ENCODE measurements at places on chromosomes 1 and 21.

- DNase-seq: no peak
Measured at GRCh38 chr1:44108971-44109370, 9.7 kb upstream of the KLF17 start.

GRCh38 chr1:195096051-195096521 lies 1512.2 kb downstream of the KCNT2 start:
- DNase-seq: no peak

DNA sequence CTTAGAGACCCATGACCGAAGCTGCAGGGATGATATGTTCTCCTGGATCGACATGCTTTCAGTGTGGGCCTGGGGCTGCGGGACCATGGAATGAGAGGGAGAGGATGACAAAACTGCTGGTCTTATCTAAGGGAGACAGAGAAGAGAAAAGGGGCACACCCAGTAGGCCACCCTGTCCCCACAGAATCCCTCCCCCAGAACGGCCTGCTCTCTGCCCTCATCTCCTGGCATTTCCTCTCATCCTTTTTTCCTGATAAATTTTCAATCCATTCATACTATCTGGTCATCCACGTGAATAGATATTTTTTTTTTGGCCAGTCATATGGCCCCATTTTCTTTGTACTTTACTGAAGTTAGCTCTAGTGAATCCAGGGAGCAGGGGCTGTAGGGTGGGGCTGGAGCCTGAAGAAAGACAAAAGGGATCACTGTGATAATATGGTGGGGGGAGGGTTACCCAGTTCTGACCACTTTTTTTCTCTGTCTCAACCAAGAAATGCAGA lies at the start of gene PKLR:
Gene PKLR (minus strand): TSS at position 97 of the 500 bp plus-strand sequence. CDS start 43 bp downstream, at position 54.
- DNase-seq: no peak

GRCh38 chr1:66489151-66489550 lies 44.8 kb upstream of the SGIP1 start:
- peak; percentile 50 for DNase-seq

DNA sequence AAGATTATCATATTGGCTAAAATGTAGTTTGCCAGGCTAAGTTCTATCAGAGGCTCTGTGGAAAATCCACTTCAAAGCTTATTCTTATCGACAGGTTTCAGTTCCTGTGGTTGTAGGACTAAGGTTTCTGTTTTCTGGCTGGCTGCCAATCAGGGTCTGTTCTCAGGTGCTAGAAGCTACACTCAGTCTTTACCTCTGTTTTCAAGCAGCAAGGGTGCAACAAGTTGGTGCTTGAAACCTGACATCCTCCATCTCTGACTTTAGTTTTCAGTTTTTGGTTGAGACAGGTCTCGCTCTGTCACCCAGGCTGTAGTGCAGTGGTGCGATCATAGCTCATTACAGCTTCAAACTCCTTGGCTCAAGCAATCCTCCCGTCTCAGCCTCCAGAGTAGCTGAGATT lies 15.3 kb upstream of the TMCO2 start:
- no peak for DNase-seq

- DNase-seq: peak; percentile 71
Measured at GRCh38 chr1:27296773-27297291, 25.1 kb upstream of the TMEM222 start.
